Urinary bladder (tissue), 4 donors: ENCODE measurements at places on chromosomes 5 and 9.

GRCh38 chr5:96302174-96302738 lies 130.8 kb downstream of the PCSK1 start:
- no peak for DNase-seq

GRCh38 chr9:124469011-124469832 lies 19.0 kb downstream of the ADGRD2 start:
- no peak for DNase-seq

GRCh38 chr9:137276473-137277328 lies 825 bp upstream of the TOR4A start:
- DNase-seq = no peak

GRCh38 chr5:14700478-14701436 lies 36.2 kb downstream of the OTULIN start:
- no peak for DNase-seq

- no peak for DNase-seq
These were observed 2034.6 kb upstream of the ACO1 start for GRCh38 chr9:30349526-30350513.

DNA sequence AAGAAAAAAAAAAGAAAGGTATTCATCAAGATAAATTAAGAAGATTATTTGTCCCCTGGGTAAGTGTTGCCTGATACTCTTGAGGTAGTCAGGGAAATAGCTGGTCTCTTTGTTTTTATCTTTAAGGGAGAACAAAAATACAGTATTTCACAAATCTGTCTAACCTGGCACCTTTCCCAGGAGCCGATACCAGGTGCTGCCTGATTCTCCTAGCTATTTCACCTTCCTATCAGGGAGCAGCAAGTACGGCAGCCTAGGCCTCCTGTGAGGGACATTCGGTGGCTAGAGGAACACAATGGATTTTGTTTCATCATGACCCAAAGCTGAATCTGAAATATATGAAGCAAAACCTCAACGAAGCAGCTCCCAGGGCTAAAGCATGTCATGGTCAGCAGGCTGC lies 86.0 kb downstream of the TARS1 start:
- DNase-seq = no peak

DNA sequence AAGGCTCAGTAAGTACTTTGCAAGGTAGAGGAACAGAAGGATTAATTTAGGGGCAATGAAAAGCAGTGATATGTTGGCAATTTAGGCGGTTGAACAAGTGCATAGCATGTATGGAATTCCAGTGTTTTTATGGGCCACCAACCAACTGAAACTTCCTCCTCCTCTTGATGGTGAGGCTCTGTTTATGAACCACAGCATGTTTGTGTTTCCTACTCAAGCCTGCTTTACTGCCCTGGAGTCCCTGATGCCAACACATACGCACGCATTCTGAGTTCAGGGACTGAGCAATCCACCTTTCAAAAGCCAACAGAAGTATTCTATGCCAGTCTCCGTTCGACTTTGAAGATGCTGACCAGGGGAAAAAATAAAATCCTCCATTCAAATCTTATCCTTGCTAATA lies 417.5 kb downstream of the EFNA5 start:
- no peak for DNase-seq

GRCh38 chr9:71876106-71876505 lies 34.9 kb downstream of the ABHD17B start:
- no peak for DNase-seq

GRCh38 chr5:171562822-171563221 lies 143.4 kb downstream of the FGF18 start:
- DNase-seq = no peak

- DNase-seq = no peak
These were observed 36.7 kb upstream of the SLC36A2 start for GRCh38 chr5:151384106-151384505.

- DNase-seq = no peak
These were observed 100.6 kb upstream of the SELENOP start for GRCh38 chr5:42912184-42912798.

DNA sequence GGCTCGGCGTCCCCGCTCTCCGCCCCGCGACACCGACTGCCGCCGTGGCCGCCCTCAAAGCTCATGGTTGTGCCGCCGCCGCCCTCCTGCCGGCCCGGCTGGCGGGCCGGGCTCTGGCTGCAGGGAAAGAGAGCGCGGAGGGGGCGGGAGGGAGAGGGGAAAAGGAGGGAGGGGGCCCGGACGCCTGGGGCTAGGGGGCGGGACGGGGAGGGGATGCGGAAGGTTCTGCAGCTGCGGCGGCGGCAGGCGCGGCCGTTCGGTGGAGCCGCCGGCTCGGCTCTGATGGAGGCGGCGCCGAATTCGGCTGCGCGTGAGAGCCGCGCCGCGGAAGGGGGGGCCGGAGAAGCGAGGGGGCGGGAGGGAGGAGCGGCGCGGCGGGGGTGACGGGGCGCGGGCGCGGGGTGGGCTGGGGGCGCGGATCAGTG lies at the start of gene MARCHF11:
MARCHF11 (minus strand) TSS at position 281 of the 425 bp plus-strand sequence; CDS start at position 65, 216 bp downstream.
- DNase-seq = no peak

DNA sequence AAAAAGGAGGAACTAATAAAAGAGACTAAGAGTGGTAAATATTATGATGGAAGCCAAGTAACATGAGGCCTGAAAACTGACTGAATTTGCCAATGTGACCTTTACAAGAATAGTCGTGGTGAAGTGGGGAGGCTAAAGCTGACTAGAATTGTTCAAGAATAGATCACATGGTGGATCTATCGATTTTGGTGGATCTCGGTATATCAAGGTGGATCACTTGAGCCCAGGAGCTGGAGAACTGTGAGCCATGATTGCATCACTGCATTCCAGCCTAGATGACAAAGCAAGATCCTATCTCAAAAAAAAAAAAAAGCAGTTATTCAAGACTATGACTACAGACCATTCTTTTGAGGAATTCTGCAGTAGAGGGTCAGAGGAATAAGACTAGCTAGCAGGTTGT lies 15.1 kb downstream of the ERMP1 start:
- DNase-seq = no peak

- DNase-seq = no peak
These were observed 933.6 kb downstream of the CDH12 start for GRCh38 chr5:21919414-21920022.

- no peak for DNase-seq
These were observed 154.4 kb downstream of the NPR3 start for GRCh38 chr5:32865475-32865874.

- no peak for DNase-seq
These were observed 453.5 kb downstream of the GADD45G start for GRCh38 chr9:90058182-90058763.

DNA sequence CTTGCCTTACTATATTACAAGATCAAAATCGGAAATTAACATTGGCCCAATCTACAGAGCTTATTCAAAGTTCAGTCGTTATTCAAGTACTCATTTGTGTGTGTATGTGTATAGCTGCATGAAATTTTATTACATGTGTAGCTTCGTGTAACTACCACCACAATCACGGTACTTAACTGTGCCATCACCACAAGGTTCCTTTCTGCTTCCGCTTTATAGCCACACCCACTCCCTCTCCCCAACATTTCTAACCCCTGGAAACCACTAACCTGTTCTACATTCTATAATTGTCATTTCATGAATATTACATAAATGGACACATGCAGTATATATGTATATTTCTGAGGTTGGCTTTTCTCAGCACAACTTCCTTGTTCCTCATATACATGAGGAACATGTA lies 4.0 kb upstream of the TEX48 start:
- no peak for DNase-seq

- DNase-seq = no peak
These were observed 142.5 kb downstream of the PJA2 start for GRCh38 chr5:109267283-109267682.

DNA sequence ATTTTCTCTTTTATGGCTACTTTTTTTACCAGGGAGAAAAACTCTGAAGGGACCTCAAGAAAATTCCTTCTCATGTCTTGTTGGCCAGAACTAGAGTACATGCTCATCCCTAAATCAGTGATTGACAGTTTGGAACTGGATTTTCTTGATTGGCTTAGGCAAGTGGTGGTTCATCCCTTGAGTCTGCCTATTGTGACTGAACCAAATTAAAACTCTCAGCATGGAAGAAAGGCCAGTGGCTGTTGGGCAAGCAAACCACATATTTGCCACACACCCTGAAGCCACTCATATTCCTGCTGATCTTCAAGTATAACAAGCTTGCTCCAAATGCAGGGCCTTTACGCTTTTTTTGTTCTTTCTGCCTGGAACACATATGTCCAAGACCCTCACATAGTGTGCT lies 7.2 kb upstream of the HOMER1 start:
- no peak for DNase-seq

GRCh38 chr5:133440467-133441115 lies 171.8 kb downstream of the FSTL4 start:
- DNase-seq = no peak

- peak; percentile 81 for DNase-seq
These were observed 19.2 kb downstream of the SIL1 start for GRCh38 chr5:139178935-139179334.

DNA sequence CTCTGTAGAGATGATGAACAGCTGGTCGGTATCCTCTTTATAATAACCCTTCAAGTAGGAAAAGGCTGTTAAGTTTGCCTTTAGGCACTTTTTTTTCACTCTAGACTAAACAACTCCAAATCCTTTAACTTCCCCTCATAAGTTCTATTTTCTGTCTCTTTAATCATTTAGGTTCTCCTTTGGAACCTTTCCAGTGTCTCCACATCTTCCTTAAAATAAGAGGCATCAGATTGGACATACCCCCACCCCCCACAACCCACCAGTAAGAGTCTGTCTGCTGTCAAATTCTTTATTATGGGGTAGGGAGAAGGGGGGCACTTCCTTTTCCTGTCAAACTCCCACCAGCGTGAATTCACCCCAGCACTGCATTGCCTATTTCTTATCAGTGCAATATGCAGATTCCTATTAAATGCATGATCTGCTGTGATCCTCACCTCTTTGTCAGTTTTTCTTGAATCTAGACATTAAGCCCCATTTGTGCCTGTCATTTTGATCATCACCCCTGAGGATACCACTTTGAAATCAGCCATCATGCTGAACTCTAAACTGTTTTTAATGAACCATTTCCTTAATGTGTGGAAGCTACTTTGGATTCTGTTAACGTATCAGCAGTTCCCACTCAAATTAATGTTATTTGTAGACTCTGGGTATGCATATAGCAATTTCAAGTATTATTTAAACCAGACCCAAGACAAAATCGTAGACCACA lies 212.2 kb downstream of the PDZD2 start:
- DNase-seq = no peak

DNA sequence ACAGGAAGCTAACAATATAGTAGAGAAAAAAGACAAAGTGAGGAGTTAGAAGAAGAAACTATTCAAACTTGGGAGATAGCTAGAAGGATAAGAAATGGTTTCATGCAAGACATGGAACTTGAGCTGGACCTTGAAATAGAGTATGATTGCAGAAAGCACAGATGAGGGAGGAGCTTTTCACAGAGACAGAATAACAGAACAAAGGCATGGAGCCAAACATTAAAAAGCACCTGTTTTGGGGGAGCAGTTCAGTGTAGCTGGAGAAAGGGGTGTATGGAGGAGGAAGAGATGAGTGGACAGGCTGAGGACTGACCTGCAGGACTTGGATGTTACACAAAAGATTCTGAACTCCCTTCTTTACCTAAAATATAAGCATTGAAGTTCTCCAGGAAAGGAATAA lies 25.2 kb downstream of the DTWD2 start:
- DNase-seq = no peak

- DNase-seq = peak; percentile 20
These were observed 926.3 kb upstream of the ARRDC3 start for GRCh38 chr5:92309336-92309991.

DNA sequence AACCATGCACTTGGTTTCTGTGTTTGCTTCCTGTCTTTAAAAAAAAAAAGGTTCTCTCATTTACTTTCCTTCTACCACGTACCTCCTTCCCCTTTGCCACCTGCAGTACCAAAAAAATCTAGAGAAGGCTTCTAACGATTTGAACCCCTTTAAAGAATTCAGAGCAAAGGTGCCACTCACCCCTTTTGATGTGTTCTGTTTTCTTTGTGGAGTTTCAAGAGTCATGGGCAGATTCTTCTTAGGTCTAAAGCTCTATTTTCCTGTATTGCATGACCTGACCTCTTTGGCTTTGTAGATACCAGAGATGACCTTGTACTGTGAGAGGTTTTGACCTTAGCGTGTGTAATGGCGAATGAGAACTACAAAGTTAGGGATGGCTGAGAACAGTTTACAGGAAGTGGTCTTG lies 29.0 kb downstream of the TXNDC8 start:
- DNase-seq = no peak

- DNase-seq = no peak
These were observed 165.3 kb upstream of the GAS1 start for GRCh38 chr9:87112656-87113055.

DNA sequence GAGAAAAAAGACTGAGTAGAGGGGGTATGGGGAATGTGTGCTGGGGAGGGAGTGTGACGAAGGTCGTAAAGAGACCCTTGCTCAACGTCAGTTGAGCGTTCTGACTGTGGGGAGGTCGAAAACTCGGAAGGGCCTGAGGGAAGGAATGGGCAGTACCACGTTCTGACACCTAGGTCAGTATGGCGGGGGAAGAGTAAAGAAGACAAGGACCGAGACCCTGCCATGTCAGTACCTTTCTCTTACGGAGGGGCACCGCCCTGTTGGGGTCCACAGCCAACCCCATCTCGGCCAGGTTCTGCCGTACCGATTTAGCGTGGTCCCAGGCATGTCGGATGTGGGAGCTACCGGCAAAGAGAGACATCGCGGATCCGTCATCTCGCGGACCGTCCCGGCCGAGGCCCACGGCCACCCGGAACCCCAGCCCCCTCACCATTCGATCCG lies 375 bp downstream of the NOP16 start:
- DNase-seq = no peak

DNA sequence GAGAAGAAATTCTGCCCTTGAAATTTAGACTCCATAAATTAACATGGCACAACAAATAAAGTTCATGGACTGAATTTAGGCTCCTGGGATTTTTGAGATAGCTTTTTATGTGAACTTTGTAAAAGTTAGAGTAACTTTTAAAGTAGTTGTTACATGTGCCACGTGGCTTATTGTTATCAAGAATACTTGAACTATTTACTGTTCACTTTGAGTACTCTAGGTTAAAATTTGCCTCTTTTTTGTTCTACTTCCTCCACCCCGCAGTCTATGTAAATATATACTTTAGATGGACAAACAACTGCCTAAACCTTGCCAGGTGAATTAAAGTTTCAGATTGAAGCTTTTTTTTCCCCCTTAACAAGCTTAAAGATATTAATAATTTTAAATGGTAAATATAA lies 457.9 kb downstream of the RAB3C start:
- DNase-seq = no peak

DNA sequence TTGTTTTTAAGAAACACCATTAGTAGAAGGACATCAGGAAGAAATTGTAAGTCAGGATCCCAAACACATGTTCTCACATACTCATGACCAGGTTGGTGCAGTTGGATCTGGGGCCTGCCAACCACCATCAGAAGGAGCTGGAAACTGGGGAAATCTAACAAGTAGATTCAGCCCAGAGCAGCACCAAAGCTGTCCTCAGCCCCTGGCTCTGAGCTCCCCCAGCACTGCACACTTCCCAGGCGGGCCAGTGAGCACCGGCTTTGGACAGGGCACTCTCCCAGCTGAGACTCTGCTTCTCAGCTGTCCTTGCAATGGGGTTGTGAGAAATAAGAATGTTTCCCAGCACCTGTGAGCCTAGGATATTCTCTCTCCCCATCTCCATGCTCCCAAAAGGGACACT lies 162.5 kb downstream of the PAX5 start:
- DNase-seq = no peak

GRCh38 chr5:999724-1000123 lies 8.9 kb upstream of the NKD2 start:
- DNase-seq = no peak
